ENCODE measurements at places on chromosomes 11 and 22. TPM values are rescaled to one million over a fixed set of nuclear protein-coding genes. Genes with fewer than 3 reads are reported as not detected.

- DNase-seq, result peak; percentile 76
Observed at GRCh38 chr11:34427186-34427805, 11.4 kb upstream of the CAT start.

GRCh38 chr11:17244046-17244445, 32.5 kb upstream of the NUCB2 start:
- DNase-seq, result peak; percentile 8

- DNase-seq, result peak; percentile 85
Observed at GRCh38 chr22:19783586-19784383, 23.2 kb downstream of the TBX1 start.

DNA sequence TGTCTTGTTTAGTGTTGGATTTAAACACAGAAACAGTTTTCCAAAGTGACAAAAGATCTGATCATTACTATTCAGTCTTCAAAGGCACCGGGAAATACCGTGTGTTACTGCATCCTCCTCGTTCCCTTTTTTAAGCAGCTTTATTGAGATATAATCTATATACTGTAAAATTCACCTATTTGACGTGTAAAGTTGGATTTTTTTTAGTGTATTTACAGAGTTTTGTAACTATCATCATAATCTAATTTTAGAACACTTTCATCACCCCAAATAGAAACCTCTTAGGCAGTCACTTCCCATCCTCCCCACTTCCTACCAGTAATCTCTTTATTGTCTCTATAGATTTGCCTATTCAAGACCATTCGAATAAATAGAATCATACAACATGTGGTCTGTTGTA, 1.4 kb downstream of the ANO5 start:
- no peak for DNase-seq

The CTTN gene
- 426 TPM for total RNA-seq

GRCh38 chr22:33557836-33558235, 362.4 kb downstream of the LARGE1 start:
- no peak for DNase-seq

GRCh38 chr11:114088216-114088615, 28.7 kb downstream of the ZBTB16 start:
- no peak for DNase-seq

The DENND6B gene
- total RNA-seq, result 6.5 TPM

DNA sequence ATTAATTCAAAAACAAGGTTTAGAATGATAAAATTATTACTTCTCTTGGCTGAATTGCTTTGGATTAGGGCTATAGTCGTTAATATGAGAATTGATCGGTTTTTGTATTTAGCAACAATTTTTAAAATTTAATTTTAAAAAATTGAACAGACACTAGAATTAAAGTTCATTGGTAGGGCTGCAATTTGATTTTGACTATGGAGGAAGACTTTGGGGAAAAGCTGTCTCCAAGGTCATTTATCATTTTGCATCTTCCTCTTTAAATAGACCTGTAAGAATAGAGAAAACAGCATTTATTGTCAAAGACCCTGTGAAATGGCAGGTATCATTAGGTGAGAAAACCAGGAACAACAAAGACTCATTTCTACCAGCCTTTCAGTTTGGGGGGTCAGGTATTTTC, at the start of gene OR4S2:
Gene OR4S2, plus strand, starts transcription at position 301 of the 400 bp plus-strand sequence. CDS start 2,577 bp downstream, outside the sequence.
- DNase-seq, result no peak

DNA sequence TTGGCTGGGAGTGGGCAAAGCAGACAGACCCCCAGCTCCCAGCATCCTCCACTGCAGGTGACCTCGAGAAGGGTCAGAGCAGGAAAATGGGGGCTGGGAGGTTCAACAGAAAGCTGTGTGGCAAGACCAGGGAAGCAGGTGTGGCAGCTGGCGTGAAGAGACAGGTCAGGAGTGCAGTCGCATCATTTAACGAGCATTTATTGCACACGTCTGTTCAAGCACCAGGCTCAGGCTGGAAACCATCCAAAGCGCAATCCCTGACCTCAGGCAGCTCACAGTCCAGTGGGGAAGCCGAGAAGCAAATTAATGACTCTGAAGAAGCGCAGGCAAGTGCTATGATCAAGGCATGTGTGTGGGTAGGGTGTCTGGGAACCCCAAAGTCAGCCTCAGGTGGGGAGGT, 7.4 kb downstream of the SLC25A45 start:
- no peak for DNase-seq

- no peak for DNase-seq
Observed at GRCh38 chr11:32079553-32079952, 11.3 kb upstream of the RCN1 start.

GRCh38 chr22:20444325-20444724, 6.7 kb upstream of the SCARF2 start:
- peak; percentile 51 for DNase-seq

The SLC22A12 gene
- total RNA-seq, result not detected

- DNase-seq, result peak; percentile 13
Observed at GRCh38 chr11:69529001-69529400, 47.5 kb downstream of the LINC01488 start.

- peak; percentile 87 for DNase-seq
Observed at GRCh38 chr11:914747-915501, 4.3 kb upstream of the CHID1 start.

GRCh38 chr22:45977003-45977411, at the start of gene WNT7B:
Gene WNT7B, minus strand, starts transcription at chr22:45977162. Its CDS starts 408 bp downstream, at chr22:45976754.
- peak; percentile 73 for DNase-seq

GRCh38 chr22:30825711-30826505, 131.2 kb downstream of the OSBP2 start:
- peak; percentile 59 for DNase-seq

DNA sequence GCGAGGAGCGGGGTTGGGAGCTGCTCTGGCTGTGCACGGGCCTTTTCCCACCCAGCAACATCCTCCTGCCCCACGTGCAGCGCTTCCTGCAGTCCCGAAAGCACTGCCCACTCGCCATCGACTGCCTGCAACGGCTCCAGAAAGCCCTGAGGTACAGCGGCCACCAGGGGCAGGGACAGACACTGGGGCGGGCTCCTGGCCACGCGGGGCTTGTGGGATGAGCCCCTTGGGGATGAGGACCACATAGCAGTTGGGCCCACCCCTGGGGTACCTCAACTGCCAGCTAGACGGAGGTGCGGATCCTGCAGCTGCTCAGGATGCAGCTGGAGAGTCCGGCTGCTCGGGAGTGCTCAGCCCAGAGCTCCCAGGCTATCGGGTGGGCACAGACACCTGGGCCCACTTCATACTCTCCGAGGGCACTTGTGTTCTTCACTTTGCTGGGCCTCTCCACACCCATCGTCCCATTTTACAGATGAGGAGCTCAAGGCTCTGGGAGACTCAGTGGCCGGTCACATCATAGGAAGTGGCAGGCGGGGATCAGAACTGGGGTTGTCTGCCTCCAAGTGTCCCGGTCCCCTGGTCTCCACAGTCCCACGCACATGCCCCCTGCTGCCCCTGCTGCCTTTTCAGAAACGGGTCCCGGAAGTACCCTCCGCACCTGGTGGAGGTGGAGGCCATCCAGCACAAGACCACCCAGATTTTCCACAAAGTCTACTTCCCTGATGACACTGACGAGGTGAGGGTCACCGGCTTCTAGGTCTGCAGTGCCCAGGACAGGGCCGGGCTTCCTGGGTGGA, 77.6 kb downstream of the MYO7A start:
- peak; percentile 49 for DNase-seq

All from osteoblast (primary cell).